Amygdala (tissue), 56 donors: ENCODE measurements at places on chromosomes 13 and 19.

- no peak for DNase-seq
Observed at GRCh38 chr13:76846363-76846762, 39.8 kb downstream of the KCTD12 start.

DNA sequence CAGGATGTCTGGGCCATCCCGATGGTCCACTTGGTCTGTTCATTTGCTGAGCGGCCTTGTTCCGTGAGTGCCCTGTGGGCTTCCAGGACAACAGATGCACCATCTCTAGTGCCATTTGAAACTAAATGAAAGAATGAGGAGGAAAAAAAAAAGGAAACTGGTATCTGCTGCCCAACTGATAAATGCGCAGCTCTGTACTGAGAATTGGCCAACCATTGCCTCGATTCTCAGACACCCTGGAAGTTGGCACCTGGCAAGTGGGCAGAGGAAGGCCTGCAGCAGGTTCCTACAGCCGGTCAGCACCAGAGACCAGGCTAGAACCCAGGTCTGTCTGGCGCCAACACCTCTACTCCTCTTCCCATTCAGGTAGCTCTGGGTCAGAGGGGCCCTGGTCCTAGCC lies 18.9 kb downstream of the SLC7A1 start:
- DNase-seq = no peak

- DNase-seq = no peak
Observed at GRCh38 chr13:109794095-109794494, 7.7 kb upstream of the IRS2 start.

GRCh38 chr19:13794398-13794756 lies 866 bp upstream of the ZSWIM4 start:
- no peak for DNase-seq

GRCh38 chr19:39819786-39820185 lies 14.2 kb downstream of the DYRK1B start:
- no peak for DNase-seq

DNA sequence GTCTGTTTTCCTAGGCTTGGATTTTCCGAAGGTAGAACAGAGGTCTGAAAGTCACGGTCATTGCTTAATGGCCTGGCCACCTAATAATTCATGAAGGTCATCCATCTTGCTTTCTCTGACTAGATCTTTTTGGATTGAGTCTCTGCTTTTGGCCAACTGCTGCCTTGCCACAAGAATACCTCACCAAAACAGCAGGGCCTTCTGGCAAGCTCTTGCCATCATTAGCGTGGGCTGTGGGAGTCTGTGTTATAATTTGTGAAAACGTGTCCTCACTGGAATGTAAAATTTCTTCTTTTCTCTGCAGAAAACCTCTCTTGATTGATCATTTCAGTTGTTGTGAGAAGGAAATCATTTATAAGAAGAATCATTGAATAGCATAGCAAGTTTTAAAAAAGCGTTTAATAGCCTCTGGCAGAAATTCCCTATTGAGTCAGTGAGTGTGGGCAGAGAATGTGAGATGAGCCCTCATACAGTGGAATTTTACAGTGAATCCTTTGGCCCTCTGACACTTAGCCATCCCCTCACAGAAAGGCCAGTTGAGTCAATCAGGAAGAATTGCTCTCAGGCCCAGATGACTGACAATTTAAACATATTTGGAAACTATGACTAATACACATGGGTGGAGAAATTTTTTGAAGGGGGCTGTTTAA lies 43.2 kb upstream of the ERICH6B start:
- DNase-seq = no peak

- DNase-seq = no peak
Observed at GRCh38 chr13:39197647-39198007, 159.4 kb downstream of the NHLRC3 start.

GRCh38 chr19:29544656-29545360 lies 19.0 kb downstream of the VSTM2B start:
- no peak for DNase-seq

- no peak for DNase-seq
Observed at GRCh38 chr19:3725121-3725520, 16.9 kb downstream of the TJP3 start.

GRCh38 chr13:72504131-72504841 lies 223.1 kb downstream of the MZT1 start:
- DNase-seq = no peak

DNA sequence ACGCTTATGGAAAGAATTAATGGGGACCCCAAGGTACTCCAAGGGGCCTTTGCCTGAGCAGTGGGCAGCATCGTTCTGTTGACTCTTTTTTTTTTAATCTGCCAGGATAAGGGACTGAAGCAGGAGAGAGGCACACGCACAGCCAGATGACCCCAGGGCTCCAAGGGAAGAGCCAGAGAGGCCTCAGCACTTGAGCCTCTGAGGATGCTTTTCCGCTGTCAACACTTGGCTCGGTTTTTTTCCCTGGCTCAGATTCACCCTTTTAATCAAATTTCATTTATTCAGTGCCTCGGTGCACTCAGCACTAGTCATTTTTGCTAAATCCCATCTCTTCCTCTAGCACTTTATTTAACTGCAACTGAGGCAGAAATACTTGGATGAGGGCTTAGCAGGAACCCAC lies 226.3 kb downstream of the FGF9 start:
- DNase-seq = no peak

DNA sequence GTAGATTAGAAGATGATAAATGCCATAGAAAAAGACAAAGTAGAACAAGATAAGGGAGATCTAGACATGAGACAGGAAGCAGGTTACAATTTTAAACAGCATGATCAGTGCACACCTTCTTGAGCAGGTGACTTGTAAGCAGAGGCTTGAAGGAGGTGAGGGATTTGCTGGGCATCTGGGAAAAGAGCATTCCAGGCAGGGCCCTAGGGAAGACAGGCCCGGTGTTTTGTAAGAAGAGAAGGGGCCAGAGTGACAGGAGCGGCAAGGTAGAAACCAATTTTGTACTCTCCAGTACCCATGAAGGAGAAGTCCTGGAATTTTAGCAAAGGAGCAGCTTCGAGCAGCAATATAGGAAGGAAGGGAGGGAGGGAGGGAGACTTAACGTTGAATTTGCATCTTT lies 296.5 kb downstream of the MZT1 start:
- no peak for DNase-seq

DNA sequence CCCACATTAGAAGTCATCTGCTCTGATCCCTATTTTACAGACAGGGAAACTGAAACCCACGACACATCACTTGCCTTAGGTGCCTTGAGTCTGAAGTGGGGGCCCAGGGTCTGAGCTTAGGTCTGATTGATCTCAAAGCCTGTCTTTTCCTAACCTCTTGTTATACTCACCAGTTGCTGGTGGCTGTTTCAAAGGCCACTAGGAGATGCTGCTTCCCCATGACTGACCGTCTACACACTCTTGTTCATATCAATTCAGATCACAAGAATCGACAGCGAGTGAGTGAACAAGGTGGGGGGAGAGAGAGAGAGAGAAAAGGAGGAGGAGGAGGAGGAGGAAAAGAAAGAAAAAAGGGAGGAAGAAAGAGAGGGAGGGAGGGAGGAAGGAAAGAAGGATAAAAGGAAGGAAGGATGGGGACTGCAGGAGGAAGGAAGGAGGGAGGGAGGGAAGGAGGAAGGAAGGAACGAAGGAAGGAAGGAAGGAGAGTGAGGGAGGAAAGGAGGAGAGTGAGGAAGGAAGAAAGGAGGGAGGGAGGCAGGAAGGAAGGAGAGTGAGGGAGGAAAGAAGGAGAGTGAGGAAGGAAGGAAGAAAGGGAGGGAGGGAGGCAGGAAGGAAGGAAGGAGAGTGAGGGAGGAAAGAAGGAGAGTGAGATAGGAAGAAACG lies 3.3 kb downstream of the OR10H1 start:
- no peak for DNase-seq

GRCh38 chr13:100946588-100946987 lies 272.0 kb upstream of the TMTC4 start:
- no peak for DNase-seq

- no peak for DNase-seq
Observed at GRCh38 chr13:72295153-72295552, 428.1 kb upstream of the DACH1 start.

DNA sequence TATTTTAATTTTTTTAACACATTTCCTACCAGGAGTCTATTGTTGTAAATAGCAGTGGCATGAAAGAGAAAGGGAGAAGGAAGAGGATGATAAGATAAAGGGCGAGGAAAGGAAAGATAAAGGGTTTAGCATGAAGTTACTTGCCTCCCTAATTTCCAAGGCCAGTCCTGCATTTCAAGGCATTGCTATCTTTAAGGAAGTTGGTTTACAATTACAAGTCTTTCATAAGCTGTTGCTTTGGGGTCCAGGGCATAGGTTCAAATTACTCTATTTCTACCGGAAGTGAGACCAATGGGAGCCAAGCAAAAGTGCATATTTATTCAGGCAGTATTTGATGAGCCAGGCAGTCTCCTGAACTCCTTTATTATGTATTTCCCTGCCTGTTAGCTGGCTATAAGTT lies 27.7 kb upstream of the UBL3 start:
- DNase-seq = no peak

DNA sequence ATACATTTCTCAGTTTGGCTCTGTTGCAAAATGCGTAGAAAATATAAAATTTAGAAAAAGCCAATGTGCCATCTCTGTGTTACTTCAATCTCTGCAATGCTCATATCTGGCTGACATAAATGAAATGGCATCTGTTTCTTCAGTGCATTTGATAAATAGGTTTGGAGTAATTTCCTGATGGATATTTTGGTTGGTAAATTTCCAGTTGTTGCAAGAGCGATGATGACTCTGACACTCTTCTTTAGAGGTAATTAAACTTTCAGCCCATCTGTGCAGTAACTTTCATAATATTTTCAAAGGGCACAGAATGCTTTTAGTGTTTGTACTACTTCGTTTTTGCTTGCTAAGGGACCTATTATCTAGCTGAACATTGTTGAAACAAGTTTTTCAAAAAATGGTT lies 1286.4 kb downstream of the PCDH9 start:
- no peak for DNase-seq

- DNase-seq = no peak
Observed at GRCh38 chr13:39777527-39778061, 122.1 kb downstream of the COG6 start.
